ENCODE measurements at places on chromosomes 6 and 20.

DNA sequence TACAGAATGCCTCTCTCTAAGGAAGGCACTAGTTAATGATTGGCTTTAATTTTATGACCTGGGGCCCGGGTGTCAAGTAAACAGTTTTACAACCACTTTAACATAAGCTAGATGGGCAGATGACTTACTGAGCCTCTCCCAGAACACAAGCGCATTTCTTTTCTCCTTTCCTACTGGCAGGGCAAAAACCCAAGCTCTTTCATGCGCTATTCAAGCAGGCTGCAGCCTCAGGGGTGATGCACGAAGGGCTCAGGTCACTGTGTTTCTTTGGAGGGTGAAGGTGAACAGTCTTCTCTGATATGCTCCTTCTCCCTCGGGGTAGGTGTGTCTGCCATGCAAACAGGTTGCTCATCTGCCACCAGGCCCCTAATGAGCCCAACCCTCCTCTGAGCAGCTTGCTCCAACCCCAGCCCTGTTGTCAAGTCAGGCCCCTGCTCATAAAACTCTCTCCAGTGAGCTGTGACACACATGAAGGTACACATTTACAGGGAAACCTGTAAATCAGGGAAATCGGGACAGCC lies 73.5 kb upstream of the CDH4 start:
- DNase-seq = no peak

DNA sequence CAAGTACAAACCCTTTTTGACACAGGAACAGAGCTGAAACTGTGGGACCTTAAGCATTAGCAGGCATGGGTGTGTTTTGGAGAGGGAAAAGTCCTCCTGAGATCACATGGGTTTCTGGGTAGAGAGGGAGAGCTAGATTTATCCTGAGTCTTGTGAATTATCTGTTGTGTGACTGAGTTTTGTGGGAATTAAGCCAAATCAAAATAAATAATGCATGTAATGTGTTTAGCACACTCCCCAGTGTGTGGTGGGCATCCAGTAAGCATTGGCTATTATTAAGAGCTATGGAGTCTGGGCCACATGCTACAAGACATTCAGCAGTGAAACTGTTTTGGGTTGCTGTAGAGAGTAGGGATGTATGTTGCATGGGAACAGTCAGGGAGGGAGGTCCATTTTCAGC lies 75.3 kb upstream of the JAG1 start:
- no peak for DNase-seq

DNA sequence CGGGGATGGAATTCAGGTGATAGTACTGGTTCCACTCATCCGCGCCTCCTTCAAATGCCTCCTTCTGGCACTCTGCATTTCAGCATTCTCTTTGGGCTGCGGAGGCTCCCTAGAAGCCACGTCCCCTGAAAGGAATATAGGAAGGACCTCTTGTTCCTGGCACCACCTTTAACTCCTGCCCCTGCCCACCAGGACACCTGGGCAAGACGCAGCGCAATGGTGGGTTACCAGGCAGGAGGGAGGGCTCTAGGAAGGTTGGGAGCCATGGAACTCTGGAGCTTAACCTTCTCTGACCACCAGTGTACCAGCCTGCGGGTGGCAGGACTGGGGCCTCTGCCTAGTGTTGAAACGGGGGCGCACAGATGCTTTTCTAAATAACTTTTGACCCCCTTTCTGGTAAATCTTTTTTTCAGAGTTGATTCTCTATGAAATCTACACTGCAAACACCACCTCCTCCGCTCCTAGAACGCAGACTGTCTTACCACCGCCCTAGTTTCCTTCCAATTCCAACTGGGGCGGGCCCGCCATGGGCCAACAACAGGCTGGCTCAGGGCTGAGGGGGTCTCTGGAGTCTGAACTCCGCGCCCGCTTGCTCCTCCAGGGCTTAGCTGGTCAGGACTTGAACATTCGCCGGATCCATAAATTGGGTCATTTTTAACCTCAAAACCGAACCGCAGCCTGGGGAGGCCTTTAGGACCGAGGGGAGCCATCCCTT lies 871 bp upstream of the SYNDIG1 start:
- DNase-seq = no peak

DNA sequence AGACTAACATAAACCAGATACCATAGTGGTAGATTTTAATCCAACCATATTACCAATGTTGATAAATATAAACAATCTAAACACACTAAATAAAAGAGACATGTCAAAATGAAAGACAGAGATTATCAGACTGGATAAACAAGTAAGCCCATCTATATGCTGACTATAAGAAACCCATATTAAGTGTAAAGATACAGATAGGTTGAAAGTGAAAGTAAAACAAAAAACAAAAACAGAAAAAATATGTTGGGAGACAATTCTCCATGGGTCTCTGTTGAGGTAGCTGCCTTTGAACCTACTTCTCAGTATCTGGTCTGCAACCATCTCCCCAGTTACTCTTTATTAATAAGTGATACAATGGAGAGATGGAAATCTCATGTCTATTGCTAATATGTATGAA lies 21.2 kb downstream of the REV3L start:
- DNase-seq = peak; percentile 17

DNA sequence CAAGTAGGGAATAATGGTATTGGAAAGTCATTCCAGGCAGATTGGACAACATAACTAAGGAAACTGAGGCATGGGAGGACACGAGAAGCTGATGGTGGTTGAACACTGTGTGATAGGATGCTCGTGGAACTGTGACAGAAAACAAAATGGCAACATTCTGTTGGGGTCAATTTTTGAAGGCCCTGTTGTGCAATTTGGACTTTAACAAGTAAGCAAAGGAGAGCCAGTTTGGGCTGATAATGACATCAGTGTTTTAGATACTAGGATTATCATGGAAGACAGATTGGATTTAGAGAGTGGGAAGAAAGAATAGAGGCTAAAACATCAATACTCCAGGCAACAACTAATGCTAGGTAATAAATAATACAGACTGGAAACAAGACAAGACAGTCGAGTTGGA lies 53.1 kb downstream of the PRKN start:
- DNase-seq = no peak

DNA sequence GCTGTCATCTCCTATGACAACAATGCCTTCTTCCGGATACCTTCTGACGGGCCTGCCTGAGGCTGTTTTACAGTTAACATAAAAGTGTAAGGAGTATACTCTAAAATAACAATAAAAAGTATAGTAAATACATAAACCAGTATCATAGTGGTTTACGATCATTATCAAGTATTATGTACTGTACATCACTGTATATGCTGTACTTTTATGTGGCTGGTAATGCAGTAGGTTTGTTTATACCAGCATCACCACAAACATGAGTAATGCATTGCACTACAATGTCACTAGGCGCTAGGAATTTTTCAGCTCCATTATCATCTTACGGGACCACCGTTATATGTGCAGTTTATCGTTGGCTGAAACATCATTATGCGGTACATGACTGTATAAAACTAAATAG lies 76.5 kb downstream of the VEGFA start:
- DNase-seq = peak; percentile 81

DNA sequence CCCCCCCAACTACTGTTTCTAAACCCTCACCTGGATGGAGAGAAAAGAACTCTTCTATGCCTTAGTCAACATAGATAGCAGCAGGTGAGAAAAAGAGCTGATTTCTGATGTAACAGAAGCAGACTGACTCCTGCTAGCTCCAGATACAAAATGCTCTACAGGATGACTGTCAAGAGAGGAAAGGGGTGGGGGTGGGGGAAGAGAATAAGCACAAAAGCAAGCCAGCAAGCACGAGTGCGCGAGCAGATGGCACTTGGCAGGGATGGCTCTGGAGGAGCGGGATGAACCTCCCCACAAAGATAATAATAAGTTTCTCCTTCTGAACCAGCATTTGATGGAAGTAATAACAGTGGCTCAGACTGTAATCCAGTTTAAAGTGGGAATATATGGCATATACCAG lies 45.6 kb upstream of the SPDEF start:
- DNase-seq = no peak

DNA sequence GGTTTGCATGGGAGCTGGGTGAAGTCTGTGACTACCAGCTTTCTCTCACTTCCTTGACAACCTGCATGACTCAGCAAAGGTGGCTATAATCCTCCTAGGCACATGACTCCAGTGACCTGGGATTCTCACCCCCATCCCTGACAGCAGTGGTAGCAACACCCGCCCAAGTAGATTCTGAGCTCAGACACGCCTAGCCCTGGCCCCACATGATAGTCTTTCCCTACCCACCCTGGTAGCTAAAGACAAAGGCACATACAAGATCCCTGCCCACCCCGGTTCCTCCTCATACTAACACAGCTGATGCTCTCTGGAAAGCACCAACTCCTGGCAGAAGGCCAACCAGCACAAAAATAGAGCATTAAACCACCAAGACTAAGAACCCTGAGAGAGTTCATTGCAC lies 25.9 kb upstream of the CRISP1 start:
- DNase-seq = no peak

DNA sequence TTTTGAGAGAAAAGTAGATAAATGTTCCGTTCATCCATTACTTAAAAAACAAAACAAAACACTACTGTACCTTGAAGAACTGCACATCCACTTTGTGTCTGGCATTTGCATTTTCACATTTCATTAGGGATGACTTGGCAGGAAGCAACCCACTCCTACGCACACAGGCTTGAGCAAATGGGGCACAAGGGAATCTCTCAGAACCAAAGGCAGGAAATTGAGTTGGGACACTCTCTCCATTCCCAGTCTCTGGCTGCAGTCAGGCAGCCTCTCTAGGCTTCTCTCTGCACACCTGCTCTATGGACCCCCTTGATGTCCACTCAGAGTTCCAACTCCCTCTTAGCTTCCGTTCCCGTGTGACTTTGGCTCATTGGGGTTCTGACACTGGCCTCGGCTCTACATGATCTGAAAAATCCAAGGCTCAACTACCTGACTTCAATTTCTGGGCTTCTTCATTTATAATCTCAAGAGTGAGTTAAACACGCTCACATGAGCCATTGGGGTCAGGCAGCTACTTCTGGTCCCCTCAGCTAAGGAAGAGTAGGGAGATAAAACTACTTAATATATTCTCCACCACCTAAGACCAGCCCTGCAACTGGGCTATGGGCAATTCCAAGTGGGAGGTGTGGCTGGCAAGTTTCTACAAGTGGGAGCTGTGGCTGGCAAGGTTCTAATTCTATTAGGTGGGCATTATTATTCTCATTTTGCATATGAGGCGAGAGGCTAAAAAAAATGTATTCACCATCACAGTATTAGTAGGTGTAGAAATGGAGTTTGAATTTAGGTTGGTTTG lies 251.9 kb downstream of the SOD2 start:
- no peak for DNase-seq

- no peak for DNase-seq
Observed at GRCh38 chr20:59221707-59222252, 58.2 kb downstream of the ZNF831 start.

- DNase-seq = no peak
Observed at GRCh38 chr6:33698494-33698893, 13.0 kb downstream of the UQCC2 start.

GRCh38 chr6:147903321-147903720 lies 394.8 kb downstream of the SAMD5 start:
- DNase-seq = no peak

- DNase-seq = no peak
Observed at GRCh38 chr6:20915156-20915555, 380.9 kb downstream of the CDKAL1 start.

- no peak for DNase-seq
Observed at GRCh38 chr6:84344005-84344404, 116.6 kb upstream of the CEP162 start.

- no peak for DNase-seq
Observed at GRCh38 chr6:169936355-169936975, 185.0 kb downstream of the ERMARD start.

DNA sequence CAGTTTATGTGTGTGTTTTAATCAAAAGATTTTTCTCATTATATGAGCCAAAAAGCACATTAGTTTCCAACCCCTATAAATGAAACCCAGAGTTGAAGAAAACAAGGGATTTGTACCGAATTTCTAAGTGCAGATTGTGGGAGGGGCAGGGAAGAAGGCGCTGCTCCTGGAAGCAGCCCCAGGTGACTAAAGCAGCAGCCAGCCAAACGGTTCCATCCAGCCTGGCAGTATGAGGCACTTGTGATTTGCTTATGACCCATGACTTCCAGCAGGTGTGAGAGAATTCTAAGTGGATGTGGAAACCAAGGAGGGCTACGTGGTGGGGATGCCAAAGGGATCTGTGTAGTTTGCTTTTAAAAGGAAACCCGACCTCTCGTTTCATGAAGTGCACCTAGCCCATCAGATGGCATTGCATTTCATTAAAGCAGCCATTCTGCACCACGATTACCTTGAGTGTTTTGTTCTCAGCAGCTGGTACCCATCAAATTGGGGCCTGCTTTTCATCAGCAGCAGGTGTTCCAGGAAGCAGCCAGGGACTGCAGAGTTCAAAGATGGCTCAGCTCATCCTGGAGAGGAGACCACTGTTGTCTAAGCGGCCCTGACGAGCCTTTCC lies 79.1 kb downstream of the DTD1 start:
- DNase-seq = no peak

DNA sequence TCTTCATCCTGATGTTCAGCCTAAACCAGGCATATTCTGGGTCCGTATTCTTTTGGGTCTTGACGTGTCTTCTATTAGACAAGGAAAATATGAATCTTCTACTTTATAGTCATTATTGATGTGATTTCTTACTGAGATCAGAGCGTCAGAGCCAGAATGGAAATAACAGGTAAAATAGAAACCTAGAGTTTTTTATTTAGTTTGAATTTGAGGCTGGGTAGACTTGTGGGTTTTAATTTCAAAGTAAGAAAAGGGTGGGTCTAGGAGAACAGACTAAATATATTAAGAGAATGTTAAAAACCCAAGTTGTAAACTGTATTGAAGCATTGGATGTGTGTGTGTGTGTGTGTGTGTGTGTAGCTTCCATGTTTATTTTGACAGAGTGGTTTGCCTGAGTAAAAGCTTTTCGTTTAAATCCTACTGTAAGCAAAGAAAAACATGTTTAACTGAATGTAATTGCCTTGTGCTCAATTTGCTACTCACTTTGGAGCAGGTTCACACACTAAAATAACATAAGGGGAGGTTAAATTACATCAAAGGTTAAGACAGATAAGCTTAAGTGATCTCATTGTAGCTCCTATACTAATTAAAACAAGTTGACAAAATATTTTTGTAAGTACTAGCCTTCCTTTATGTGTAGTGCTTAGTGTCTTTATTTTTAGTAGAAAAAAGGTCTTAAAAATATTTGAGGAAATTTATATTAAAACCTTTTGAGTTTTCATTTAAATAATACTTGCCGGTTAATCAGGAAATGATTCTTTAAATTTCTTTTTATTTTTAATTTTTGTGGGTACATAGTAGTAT lies 17.4 kb downstream of the HECA start:
- DNase-seq = no peak

GRCh38 chr6:22024973-22025467 lies 271.8 kb downstream of the PRL start:
- no peak for DNase-seq

All from M059J (cell line).